ENCODE measurements at places on chromosomes 7 and 10.

- no peak for DNase-seq
Observed at GRCh38 chr7:106480616-106481031, 180.3 kb downstream of the CCDC71L start.

- no peak for DNase-seq
Observed at GRCh38 chr7:68014031-68014736, 1017.6 kb downstream of the TYW1 start.

- DNase-seq = no peak
Observed at GRCh38 chr10:43734716-43735115, 86.0 kb upstream of the ZNF32 start.

DNA sequence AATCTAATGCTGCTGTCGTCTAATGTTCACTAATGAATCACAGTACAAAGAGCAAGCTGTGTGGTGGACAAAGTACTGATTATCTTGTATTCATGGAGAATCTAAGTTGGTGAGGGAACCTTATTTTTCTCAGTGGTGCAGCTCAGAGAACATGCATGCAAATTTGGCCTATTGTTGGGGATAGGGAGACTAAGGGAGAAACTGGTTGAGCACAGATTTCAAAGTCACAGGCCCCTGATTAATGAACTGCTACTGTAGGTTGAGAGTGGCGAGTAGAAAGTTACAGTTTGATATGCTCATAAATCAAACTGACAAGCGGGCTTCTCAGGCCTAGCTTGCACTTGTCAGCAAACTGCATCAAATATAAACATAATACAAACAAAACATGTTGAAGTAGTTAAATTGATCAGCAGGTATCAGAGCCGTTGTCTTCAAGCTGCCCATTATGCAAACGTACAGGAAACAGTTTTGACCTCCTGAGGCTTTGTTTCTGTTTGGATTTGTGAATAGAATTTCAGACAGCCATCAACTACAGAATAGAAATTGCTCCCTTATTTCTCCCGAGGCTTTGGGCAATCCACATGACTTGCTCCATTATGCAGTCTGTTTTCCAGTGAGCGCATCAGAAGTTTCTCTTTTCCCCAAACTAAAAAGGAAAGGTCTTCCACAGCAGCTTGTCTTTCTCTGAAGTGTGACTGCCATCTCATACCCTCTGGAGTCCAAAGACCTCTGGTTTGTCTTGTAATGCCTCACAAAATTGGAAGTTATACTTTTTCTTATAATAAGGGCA lies 215.8 kb downstream of the FOXP2 start:
- DNase-seq = no peak

- DNase-seq = no peak
Observed at GRCh38 chr10:20535897-20536881, 360.9 kb downstream of the NEBL start.
